ENCODE measurements at places on chromosomes 7 and 10.

DNA sequence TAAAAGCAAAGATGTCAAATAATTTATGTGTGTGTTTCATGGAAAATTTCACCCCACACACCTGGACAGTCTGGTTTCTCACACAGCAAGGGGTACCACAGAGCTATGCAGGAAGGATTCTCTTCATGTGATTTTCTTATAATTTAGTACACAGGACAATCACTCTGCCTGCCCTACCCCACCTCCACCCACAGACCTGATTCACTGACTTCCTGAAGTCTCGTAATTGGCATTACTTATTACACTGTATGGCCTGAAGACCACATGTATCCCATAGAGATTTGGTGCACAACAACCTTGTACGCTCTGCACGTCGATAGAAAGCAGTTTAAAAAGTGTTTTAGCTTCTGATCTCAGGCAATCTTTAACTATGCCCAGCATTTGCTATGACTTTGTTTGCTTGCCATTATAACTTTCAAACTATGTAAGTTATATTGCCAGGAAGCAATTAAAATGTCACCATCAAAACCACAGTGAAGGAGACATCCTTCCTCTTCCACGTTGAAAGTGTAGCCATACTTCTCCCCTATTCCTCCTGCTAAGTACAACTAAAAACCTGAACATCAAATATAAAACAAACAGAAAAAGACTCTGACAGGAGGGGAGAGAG, 279.4 kb upstream of the IMMP2L start:
- DNase-seq: no peak

DNA sequence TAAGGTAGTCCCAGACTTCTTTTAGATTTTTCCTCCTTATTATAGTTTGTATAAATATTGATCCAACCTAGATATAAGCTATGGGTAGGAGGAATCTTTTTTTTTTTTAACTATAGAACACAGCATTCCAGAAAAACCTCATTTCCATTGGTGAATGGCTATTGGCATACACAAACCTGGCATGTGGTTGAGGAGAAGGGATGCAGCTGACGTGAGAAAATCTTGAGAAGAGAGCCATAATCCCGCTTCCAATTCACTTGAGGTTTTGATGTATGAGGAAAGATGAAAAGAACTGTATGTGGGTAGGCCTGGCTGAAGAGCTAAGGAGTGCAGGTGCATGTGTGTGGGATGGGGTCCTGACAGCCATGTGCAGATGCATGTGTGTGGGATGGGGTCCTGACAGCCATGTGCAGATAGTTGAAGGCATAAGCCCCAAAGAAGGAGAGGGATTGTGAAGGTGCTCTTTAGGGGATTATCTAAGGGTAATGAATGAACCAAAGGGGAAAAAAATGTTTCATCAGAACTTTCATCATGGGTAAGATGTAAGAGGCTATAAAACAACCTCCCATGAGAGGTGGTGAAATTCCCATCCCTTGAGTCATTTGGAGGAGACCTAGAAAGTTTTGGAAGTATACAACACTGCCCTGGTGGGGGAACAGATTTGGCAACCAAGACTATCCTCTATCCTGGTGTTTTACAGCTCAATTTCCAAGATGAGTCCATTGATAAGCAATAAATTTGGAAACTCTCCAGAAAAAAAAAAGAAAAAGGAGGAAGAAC, 3.8 kb upstream of the PKD2L1 start:
- DNase-seq: no peak

DNA sequence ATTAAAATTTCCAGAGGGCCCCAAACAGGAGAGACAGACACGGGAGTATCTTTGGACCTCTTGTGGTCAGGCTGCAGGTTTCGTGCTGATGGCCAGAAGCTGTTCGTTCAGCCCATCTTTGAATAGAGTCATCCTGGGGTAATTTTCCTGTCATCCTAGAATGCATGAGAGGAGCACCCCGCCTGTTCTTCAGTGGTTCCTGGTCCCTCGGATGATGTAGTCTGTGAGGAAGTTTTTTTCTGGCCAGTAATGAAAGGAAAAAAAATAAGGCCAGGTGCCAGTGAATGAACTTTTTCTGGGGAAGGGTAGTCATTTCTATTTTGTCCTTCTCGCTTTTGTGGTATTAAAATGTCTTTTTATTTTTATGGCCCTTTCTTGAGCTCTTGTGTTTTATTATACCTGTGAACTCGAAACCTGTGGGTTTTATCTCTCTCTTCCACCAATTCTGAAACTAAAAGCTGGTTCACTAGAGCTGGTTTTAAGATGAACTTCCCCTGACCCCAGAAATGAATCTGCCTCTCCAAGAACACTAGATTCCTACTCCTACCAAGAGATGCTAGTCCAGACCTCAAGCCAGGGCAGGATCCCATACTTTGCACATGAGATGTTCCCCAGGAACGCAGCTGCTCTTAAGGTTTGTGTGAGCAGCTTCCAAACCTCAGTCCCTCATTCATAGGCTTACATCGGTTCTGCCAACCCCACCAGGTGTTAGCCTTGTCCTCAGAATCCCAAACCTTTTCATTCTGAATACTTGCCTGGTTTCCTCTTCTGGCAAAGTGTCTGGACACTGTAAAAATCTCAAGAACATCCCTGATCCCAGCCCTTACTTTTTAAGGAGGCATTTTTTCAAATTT, 15.4 kb upstream of the MEST start:
- no peak for DNase-seq

DNA sequence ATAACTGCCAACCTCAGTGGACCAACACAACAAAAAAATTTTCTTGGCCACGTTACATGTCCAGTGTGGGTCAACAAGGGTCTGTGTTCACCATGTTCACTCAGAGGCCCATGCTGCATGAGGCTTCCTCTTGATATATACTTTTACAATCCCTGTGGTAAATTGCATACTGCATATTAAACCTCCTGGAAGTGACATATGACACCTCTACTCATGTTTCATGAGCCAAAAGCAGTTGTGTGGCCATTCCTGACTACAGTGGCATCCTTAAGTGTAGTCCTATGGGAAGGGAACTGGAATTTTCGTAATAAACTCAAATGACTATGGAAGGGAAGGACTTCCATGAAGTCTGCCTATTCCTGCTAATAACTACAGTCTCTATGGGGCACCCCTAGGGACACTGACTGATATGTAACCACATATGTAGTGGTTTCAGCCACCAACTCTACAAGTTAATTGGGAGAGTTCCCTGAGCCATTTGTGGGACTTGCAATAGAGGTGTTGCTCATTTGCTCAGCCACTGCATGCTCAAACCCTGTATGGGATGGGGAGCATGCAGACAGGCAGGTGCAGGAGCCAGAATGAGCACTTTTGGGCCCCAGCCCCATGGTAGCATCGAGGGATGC, 9.7 kb downstream of the DYNC1I1 start:
- DNase-seq: no peak

DNA sequence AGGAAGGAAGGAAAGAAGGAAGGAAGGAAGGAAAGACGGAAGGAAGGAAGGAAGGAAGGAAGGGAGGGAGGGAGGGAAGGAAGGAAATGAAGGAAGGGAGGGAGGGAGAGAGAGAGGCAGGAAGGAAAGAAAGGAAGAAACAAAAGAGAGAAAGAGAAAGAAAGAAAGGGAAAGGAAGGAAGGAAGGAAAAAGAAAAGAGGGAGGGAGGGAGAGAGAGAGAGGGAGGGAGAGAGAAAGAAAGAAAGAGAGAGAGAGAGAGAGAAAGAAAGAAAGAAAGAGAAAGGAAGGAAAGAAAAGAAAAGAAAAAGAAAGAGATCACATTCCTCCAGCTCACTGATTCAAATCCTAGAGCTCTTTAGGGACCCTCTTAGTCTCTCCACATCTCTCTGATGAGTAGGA, 24.7 kb downstream of the ELN start:
- no peak for DNase-seq

- DNase-seq: no peak
These were observed 100.6 kb upstream of the SEMA3E start for GRCh38 chr7:83749495-83749894.

DNA sequence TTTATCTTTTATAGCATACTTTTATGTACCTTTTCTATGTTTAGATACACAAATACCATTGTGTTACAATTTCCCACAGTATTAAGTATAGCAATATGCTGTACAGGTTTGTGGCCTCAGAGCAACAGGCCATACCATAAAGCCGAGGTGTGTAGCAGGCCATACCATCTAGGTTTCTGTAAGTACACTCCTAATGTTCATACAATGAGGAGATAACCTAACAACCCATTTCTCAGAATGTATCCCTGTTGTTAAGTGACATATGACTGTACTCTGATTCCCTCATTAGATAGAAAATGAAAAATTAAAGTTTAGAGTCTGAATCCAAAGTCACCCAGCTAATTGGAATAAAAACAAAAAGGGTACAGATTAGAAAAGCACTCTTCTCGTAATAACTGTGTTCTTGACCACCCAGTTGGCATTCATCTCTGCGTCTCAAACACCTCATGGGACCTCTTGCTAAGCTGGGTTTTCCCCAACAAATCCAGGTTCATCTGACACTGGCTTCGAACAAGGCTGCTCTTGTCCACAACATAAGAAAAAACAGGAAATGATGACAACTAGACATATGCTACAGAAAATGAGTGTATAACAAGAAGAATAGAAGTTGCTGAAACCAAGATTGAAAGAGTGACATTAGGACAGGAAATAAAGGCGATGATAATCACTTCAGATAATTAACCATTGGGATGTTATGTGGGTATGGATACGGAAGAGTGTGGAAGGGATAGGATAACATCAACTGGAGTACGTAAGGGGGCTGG, 1.4 kb downstream of the NDUFB8 start:
- no peak for DNase-seq

GRCh38 chr7:137165241-137165640, 178.3 kb downstream of the PTN start:
- DNase-seq: no peak

DNA sequence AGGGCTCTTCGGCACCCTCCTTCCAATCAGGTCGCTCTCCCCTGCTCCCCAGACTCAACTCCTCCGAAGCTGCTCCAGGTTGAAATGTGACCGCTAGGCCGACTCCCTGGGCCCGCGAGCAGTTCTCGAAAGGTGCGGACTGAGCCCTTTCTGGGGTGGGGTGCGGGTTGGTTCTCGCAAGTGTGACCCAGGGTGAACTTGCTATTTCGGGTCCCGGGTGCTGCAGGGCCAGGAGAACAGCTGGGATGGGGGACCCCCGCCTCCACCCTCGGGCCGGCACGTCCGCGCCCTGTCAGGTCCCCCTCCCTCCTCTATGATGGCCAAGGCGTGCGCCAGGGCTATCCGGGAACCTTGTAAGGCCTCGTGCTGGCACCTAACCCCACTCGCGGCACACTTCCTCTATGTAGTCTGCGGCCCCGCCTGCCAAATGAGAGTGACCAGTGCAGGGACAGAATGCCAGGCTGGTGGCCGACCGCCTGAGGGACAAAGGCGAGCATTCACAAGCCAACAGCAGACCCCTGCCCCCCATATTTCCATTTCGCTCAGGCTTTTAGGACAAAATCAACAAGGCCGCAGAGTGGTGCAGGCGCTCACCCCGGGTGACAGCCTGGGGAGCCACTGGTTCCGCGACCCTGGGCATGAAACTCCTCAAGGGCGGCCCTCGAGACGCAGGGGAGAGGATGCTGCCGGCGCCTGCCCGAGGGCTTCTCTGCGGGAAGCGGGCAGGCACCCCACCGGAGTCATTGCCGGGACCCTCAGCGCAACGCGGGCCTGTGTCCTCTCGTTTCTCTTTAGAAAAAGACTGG, 13.7 kb upstream of the HOXA13 start:
- DNase-seq: no peak

DNA sequence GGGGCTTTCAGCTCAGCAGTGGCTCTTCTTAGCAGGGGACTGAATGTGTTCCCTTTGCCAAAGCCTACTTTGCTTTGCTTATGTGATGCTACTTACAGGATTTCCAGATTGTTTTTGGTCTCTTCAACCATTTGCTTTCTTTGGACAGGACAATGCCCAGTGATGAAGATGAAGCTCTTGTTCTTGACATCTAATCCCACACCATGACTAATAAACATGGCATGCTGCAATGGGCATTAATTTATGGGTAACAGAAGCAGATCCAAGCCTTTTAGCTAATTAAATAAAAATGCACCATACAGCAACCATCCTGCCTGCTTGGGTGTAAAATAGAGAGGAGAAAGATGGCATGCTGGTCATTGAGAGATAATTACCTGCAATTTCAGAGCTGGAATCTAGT, 175.5 kb upstream of the ITGB1 start:
- no peak for DNase-seq

GRCh38 chr7:54837168-54837567, 78.2 kb upstream of the SEC61G start:
- DNase-seq: no peak

DNA sequence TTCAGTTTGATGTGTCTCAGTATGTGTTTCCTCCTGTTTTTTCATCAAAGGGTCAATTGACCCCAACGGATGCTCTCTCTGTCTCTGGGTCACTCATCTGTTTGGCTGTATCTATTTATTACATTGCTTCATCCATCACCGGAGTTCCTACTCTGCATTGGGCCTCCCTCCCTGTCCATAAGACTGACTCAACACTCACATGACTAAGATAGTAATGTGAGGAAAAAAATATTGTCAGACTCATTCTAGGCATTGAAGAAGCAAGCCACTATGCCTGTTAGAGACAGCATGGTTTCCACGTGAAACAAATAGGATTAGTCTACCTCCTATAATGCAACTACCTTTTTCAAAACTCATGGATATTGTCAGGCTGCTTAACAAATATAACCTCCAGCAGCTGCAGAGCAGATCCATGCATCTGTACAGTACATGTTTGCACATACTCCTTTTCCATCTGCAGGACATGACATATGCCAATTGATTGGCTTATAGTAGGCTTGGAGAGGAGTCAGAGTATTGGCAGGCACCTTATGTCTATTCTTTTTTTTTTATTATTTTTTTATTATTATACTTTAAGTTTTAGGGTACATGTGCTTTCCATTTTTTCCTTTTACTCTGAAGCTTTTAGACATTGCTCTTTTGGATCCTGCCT, 275.2 kb downstream of the LRRTM3 start:
- no peak for DNase-seq

GRCh38 chr10:34273340-34273739, 541.8 kb downstream of the PARD3 start:
- no peak for DNase-seq

DNA sequence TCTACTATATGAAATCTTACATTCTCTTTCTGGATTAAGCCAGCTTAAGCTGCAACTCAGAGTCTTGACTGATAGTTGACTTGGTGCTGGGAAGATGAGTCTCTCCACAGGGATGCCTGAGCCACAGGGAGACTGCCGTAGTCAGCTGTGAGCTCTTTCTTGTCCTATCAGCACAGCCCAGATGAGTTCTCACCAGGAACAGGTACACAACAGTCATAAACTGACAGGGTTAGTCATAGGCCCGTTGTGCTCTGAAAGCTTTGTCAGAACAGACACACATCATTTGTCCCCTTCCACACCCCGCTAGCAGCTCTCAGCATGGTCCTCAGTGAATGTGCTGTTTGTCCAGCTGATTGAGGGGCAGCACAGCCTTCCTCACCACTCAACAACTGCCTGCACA, 221.6 kb downstream of the RPS24 start:
- DNase-seq: no peak

DNA sequence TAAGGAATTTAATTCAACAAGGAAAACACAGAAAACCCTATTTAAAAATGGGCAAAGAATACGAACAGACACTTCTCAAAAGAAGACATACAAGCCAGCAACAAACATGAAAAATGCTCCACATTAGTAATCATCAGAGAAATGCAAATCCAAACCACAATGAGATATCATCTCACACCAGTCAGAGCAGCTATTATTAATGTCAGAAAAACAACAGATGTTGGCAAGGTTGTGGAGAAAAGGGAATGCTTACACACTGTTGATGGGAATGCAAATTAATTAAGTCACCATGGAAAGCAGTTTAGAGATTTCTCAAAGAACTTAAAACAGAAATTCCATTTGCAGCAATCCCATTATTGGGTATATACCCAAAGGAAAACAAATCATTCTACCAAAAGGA, 55.2 kb downstream of the GCC1 start:
- no peak for DNase-seq

GRCh38 chr7:141754939-141755338, 9.0 kb upstream of the TAS2R3 start:
- DNase-seq: no peak
